Stimulated activated CD4-positive, alpha-beta T cell treated with anti-CD3 and anti-CD28 coated beads, Interleukin-4, amount 100 ng/mL, for 24 hours (primary cell): ENCODE measurements at places on chromosomes 4 and X.

DNA sequence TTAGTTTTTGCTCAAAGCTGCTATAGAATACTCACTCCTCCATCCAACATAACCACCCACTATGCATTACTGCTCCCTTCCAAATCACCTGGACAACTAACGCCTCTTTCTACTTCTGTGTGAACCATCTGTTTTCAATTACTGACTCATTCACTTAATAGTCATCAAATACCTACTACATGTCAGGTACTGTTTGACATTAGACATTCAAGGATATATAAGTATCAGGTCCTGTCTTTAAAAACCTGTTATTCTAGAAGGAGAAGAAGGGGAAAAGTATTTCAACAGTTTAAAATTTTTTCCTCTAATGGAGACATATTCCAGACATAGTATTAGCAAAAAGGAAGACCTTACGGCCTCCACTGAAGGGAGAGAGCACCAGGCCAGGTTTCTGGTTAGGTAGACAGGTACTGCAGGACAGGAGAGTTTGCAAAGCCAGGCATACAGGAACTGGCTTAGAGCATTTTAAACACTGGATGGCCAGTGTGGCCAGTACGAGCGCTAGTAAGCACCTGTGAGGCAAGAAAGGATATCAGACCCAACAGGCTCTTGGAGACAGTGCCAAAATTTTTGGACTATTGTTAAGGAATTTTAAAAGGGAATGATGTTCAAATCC lies 39.0 kb downstream of the SH3RF1 start:
- DNase-seq: no peak

- no peak for DNase-seq
Measured at GRCh38 chr4:19051831-19052230, 1030.3 kb upstream of the LCORL start.

- no peak for DNase-seq
Measured at GRCh38 chr4:25889589-25890503, 24.2 kb upstream of the SMIM20 start.

DNA sequence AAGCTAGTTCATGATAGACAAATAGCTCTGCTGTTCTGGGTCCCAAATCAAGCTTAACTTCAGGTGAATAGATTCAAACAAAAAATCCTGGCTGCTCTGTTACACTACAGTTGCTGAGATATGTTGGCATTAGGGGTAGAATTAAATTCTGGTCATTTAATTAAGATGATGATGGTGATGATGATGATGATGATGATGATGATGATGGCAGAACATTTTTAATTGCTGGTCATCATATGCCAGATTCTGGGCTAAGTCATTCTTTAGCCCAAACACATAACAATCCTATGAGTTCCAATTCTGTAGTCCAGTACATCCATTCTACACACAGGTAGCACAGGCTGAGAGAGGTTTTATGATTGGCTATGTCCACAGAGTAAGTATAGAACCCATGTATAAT lies 741.5 kb downstream of the STIM2 start:
- DNase-seq: no peak

DNA sequence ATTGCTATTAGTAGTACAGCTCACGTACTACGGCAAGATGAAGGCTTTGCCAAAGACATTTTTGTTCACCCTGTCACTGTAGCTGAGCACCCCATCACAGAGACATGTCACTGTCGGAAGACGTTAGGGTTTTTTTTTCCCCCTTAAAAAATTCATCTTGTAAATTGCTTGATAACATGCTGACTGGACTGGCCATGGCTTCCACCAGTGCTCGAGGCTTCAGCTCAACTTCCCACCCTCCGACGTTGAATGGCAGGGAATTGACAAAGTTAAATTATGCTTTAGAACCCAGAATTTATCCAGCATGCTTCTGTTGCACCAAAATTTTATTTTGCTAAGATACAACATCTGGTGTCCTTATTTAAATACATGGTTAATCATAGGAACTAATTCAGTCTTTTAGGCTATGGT lies 707 bp upstream of the OTUD4 start:
- no peak for DNase-seq

GRCh38 chr4:87409420-87409939 lies 12.9 kb upstream of the NUDT9 start:
- no peak for DNase-seq

GRCh38 chr4:126018274-126018673 lies 703.5 kb downstream of the FAT4 start:
- DNase-seq: no peak

- DNase-seq: no peak
Measured at GRCh38 chr4:152427981-152428380, 107.9 kb downstream of the FBXW7 start.

DNA sequence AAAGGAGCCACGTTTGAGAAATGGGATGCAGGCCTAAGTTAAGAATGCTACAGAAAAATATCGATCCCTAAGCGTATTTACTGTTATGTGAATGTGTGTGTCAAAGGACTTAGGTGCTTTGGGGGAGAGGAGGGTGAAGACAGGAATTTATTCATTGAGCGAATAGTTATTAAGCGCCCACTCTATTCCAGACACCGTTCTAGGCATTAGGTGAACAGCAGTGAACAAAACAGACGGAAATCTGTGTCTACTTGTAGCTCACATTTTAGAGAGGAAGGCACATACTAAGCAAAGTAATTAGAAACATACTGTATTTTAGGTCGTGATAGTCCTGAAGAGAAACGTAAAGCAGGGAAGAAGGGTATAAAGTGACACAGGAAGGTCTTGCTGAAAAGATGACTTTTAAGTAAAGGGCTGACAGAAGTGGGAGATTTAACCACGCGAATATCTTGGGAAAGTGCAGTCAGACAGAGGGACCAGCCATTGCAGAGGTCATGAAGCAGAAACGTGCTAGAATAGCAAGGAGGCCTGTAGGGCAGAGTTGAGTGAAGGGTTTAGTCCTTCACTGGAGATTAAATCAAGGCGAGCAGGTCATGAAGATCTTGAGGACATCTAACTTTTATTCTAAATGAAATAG lies 541 bp downstream of the AIMP1 start:
- DNase-seq: peak; percentile 10
